G401 (cell line): ENCODE measurements at places on chromosomes 12 and 14. TPM values are rescaled to one million over a fixed set of nuclear protein-coding genes. Genes with fewer than 3 reads are reported as not detected.

The RASSF8 gene
- total RNA-seq = 10.0 and 13.7 TPM in 2 replicates

The OTUB2 gene
- total RNA-seq = 1.5 and 3.3 TPM in 2 replicates

The TMEM263 gene
- total RNA-seq = 32.0 and 51.7 TPM in 2 replicates

The CDC42BPB gene
- total RNA-seq = 17.0 and 21.6 TPM in 2 replicates

The RIMBP2 gene
- 65.0 and 75.3 TPM in 2 replicates for total RNA-seq

The DICER1 gene
- 48.0 and 64.6 TPM in 2 replicates for total RNA-seq

The TAS2R19 gene
- total RNA-seq = not detected in 2 replicates

The DENND5B gene
- 6.1 and 13.0 TPM in 2 replicates for total RNA-seq

The CFAP251 gene
- 0.31 and 0.44 TPM in 2 replicates for total RNA-seq

The SLC10A1 gene
- total RNA-seq = not detected in 2 replicates

The MYBPC1 gene
- total RNA-seq = not detected in 2 replicates

The ABCB9 gene
- total RNA-seq = 3.8 and 7.4 TPM in 2 replicates

The GPX2 gene
- total RNA-seq = not detected in 2 replicates

The KRT74 gene
- not detected in 2 replicates for total RNA-seq

The KRT79 gene
- total RNA-seq = not detected in 2 replicates

The PYM1 gene
- 93.9 and 119 TPM in 2 replicates for total RNA-seq

The PDZRN4 gene
- not detected in 2 replicates for total RNA-seq
